ENCODE measurements at places on chromosomes 5 and 9. TPM values are rescaled to one million over a fixed set of nuclear protein-coding genes. Genes with fewer than 3 reads are reported as not detected.

OBP2B gene
- not detected for total RNA-seq

RNF183 gene
- 0.21 TPM for total RNA-seq

SHC3 gene
- 5.8 TPM for total RNA-seq

OTP gene
- not detected for total RNA-seq

ZFAND5 gene
- 47.8 TPM for total RNA-seq

SLC36A3 gene
- total RNA-seq: not detected

ADRA1B gene
- total RNA-seq: 0.92 TPM

CTXN3 gene
- not detected for total RNA-seq

PLPP7 gene
- not detected for total RNA-seq

ACOT12 gene
- not detected for total RNA-seq

Data from airway epithelial cell (primary cell).